HFF-Myc (cell line): ENCODE measurements at places on chromosomes 2 and 18.
A peak's percentile ranks its signal among the peaks of the same experiment; 100 is the strongest.

DNA sequence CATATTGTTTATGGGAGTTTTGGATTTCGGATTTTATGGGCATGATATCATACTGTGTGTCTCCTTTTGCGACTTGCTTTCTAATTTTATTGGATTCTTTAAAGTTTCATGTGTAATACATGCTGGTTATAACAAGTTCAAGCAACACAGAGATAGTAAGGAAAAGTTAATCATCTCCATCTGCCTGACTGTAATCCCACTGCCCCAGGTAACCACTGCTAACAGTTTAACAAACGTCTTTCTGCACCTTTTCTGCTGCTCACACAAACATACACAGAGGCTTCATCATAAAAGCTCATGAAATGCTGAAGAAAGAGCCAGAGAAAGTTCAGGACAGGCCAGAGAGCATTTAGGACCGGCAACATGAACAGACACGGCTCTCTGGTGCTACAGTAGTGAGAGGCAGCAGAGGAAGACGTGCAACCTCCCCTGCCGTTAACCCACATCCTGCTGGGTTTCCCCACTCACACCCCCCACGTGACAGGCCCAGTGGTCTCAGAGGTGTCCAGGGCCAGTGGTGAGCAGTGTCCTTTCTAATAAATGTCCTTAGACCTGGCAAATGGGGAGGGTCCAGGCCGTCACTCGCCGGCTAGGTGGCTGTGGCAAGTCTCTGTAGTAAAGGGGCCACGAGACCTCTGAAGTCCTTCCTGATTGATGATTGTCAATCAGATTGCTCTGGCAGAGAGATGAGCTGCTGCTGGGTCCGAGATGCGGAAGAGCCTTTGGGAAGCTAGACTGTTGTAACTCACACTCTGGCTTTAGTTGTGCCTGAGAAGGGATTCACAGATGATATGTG, 43.0 kb upstream of the SLC1A4 start:
- DNase-seq: peak; percentile 14

- no peak for DNase-seq
Measured at GRCh38 chr2:21198637-21199036, 74.9 kb downstream of the TDRD15 start.

DNA sequence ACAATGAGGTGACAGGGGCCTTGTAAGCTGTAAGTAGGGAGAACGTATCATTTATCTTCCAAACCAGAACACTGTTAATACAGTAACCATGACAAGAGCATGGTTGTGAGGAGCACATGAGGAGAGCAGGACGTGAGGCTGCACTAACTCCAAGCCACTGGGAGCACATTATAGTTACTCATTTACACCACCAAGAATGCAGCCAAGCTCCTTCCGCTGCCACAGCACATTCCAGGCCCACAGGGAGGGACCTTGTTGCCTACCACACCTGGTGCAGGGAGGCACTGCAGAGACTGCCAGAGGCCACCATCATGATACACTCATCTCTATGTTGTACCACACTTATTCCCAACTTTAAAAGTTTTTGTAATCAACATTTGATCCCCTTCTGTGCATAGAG, 13.5 kb upstream of the SFXN5 start:
- DNase-seq: no peak

DNA sequence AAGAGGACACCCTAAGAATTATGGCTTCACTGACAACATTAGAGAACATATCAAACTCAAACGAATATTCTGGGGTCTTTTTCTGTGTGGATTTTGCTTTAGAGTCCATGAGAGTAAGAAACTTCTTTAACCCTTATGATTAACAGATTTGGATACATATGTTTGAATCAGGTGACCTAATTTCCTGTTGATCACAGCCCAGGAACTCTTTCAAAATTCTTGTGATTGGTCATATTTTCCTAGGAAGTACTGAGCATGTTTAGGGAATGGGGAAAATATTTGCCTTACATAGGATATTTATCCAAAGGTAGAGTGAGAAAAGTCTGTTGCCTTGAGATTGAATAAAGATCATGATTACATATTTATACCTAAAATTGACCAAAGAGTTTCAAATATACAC, 160.0 kb downstream of the KCNH7 start:
- no peak for DNase-seq

- DNase-seq: no peak
Measured at GRCh38 chr2:118519511-118519910, 327.9 kb downstream of the EN1 start.
